ENCODE measurements at places on chromosomes 4 and X.

DNA sequence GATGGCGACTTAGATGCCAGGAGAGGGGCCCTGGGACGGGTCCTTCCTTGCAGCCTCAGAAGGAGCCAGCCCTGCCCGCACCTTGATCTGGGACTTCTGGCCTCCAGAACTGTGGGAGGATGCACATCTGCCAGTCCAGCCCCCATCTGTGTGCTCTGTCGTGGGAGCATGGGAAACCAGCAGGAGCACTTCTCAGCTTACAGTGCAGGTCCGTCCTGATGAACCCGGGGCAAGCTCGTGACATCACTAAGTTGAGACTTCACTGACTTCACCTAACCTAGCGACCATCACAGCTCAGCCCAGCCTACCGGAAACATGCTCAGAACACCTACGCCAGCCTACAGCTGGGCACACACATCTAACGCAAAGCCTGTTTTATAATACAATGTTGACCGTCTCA is 38.1 kb downstream of the ABLIM2 start:
- DNase-seq: no peak

DNA sequence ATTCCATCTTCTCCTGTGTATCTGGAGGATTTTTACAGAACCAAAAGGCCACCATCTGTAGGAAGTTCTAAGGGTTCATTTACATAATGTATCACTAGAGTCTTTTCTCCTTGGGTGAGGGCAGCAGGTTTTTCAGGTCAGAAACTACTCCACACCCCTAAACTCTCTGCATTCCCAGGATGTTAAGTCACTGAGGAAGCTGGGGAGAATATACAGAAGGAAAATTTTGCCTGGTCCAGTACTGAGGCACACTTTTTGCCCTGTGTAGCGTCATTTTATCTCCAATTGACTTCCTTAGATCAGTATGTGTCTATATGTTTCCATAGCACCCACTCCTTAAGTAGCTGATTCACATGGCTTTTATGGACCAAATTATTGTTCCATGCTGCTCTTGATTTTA is 17.0 kb downstream of the XKRX start:
- no peak for DNase-seq

GRCh38 chr4:42344309-42344708 is 53.0 kb upstream of the SHISA3 start:
- no peak for DNase-seq

DNA sequence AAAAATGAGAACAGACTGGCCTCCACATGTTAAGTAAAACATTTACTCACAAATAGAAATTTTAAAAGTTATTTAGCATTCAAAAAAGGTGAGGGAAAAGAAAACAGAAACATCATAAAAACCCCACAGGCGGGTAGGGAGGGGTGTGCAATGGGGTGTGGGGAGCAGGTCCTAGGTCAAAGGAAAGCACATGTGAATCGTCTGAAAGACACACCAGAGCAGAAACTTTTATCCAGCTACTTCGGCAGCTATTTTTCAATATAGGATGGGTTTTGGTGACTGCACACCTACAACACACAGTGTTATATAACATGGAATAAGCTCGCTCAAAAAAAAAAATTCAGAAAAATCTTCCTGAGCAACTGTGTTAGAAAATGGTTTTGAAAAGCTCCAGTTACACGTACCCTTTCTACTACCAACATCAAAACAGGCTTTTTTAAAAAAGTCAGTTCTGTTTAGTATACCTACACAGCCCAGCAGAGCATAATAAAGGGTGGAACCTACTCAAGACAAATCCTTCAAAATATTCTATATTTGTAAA is 1.6 kb downstream of the OTUD4 start:
- no peak for DNase-seq

- DNase-seq: no peak
Measured at GRCh38 chrX:136170139-136170800, 22.9 kb downstream of the FHL1 start.

- DNase-seq: no peak
Measured at GRCh38 chrX:139826065-139827044, 106.5 kb downstream of the ATP11C start.

DNA sequence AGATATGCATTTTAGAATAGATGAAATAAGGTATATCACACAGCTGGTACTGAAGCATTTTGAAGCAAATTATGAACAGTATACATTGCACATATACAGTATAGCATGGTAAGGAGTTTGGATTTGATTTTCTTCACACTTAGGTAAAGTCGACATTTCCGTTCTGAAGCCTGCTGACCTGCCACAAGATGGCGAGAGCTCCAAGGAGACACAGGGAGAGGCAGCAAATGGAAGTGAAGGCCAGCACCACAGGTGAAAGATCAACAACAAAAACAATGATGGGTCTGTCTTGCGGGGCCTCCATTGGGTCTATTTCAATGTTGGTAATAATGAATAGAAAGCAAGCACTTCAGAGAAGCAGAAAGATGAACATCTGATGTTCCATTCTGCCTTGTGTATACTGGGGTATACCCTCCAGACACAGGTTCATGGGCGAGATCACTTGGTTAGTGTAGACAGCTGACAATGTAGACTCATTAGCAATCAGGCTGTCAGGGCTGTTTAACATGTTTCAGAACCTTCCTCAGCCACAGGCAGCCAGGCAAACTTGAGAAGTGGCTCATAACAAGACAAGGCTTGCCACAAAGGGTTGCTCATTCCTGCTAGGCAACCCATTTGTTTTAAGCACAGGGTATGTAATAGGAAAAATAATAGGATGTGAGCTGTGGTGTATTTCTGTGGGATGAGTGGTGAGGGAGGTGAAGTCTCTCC is 21.4 kb upstream of the NOX1 start:
- DNase-seq: peak; percentile 12

GRCh38 chrX:104085919-104086318 is 9.9 kb upstream of the TMSB15C start:
- DNase-seq: no peak

DNA sequence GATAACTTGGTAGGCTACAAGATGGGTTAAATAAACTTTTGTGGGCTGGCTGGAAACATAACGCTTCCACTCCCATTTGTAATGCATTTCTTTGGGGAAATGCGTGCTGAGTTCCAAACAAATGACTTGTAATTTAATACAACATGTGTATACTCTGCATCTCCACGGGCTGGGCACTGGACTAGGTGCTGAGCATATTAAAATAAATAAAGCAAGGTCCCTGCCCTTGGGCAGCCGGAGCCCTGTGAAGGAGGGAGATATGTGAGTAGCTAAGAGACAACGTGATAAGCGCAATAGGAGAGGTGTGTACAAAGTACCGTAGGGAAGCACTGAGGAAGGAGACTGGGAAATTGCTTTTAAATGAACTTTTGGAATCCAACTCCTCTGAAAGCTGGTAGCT is 147.2 kb upstream of the RBPJ start:
- DNase-seq: no peak

GRCh38 chr4:13088726-13089658 is 395.1 kb downstream of the RAB28 start:
- DNase-seq: no peak

- DNase-seq: no peak
Measured at GRCh38 chr4:6928081-6928480, 18.5 kb downstream of the TBC1D14 start.

- DNase-seq: no peak
Measured at GRCh38 chr4:173277340-173277739, 56.8 kb downstream of the HMGB2 start.

DNA sequence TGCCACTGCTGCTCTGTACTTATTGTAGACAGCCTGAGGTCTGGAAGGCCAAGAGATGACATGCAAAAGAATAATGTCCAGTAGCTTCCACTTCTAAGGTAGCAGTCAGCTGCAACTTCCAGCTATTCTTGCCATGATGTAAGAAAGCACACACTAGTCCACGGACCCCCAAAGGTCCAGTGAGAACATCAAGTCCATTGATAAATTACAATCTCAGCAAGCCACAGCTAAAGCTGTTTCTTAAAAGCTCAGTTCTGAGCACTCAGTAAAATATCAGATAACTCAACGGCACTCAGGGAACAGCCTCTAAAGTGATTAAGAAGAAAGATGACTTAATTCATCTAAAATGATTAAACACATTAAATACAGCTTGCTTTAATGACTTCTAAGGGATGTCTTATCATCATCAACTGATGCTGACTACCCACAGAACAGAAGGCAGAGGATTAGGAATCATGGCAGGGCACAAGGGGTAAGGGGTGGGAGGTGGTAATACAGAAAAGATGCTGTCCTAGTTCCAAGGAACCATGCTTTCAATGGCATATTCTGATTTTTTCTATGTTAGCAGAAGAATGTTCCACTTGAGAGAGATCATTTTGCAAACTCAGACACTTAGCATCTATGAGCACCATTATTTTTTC is 99.1 kb upstream of the CBR4 start:
- DNase-seq: no peak

- DNase-seq: no peak
Measured at GRCh38 chr4:17682222-17682566, 67.8 kb downstream of the MED28 start.

GRCh38 chrX:11664211-11665167 is 1.2 kb downstream of the ARHGAP6 start:
- no peak for DNase-seq

DNA sequence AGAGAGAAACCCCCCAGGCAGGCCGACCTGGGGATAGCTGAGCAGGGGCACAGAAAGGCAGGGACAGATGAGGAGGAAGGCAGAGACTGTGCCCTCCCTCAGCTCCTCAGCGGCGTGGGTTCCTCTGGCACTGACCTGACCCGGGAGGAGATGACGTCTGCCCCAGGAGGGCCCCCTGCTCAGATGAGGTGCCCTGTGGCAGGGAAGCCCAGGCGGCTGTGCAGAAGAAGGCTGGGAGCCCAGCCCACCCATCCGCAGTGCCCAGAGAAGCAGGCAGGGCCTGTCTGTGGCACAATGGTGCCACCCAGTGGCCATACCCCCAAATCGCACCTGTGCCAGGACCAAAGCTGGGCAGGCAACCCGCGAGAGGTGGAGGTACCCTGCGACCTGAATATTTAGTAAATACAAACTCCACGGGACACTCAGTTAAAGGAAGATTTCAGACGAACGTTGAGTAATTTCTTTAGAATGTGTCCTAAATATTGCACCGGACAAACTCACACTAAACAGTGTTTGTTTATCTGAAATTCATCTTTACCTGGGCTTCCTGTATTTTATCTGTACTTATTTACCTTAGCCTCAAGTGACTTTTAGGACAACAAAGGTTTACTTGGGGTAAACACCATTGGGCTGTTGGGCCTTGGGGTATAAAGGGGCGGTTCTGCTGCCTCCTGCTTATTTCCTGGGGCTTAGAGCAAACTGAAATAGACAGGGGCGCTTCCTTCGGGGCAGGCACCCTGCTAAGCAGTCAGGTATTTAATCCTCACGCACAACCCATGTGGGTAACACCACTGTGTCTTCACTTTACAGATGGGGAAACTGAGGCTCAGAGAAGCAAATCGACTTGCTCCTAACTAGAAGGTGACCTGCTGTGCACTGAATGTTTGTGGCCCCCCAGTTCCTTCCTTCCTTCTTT is 46.5 kb upstream of the HMX1 start:
- DNase-seq: peak; percentile 11

DNA sequence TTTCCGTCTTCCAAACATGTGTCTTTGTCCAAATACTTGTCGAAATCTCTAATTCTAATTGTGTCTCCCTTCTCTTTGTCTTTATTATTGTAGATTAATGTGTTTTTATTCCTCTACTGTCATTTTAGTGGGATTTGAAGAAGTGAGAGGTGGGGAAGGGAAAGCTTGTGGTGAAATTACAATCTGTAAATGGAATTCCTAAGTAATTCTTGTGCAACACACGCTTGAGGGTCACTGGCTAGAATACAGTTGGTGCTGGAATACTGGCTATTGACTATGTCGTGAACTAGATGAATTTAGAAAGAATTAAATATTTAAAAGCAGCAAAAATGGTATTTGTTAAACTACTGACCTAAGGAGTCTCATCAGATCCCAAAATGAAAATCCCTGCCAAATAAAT is 10.7 kb upstream of the FNIP2 start:
- DNase-seq: no peak
